ENCODE measurements at places on chromosomes 1 and 21.

DNA sequence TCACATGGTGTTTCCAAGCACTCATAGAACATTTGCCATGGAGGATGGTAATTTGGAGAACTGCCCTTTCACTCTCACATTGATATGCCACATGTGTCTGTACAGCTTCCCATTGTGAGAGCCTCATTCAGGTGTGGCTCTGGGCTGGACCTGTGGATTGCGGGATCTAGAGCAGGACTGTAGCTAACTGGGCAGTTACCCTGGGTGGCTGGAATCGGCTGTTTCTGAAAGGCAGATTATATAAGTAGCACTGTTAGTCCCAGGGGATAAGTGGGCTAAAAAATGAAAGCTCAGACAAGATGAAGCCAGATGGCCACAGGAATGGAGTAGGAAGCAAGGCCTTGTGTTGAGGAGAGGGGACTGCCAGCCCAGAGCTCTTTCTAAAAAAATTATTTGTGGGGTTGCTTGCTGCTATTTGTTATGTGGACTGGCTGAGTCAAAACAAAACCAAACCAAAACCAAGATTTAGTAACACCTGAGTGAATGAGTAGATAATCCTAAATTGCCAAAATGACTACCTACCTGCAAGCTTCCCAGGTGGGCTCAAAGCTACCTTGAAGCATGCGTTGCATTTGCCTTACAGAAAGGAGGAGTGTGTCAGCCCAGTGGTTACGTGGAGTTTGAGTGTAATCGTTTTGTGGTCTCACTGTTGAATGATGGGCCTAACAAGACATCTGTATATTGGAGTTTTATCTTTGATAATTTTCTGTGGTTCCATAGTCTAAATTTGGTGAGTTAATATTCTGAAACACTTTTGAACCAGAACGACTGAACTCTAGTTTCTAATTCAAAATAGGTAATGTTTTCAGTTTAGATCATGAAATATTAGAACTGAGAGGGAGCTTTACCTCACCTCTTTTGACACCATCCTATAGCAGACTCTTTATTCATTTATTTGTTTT lies 58.0 kb downstream of the SDCCAG8 start:
- DNase-seq: no peak

- DNase-seq: no peak
Measured at GRCh38 chr1:27589841-27590426, 14.0 kb downstream of the AHDC1 start.

DNA sequence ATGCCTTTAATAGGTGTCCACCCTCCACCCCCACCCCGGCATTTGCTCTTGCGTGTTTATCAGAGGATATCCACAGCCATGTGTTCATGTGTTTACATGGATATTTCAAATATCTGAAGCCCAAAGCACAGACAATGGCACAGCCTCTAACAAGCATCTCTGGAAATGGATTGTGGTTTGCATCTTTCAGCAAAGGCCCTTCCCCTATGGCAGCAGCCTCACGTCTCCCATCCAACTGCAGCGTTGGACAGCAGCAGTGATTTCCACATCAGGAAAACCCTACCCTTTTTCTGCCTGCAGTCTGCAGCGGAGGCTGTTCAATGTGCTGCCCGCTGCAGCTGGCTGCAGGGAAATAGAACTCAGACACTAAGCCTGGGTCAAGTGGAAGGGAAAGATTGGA lies 1.6 kb downstream of the RASSF5 start:
- DNase-seq: no peak

DNA sequence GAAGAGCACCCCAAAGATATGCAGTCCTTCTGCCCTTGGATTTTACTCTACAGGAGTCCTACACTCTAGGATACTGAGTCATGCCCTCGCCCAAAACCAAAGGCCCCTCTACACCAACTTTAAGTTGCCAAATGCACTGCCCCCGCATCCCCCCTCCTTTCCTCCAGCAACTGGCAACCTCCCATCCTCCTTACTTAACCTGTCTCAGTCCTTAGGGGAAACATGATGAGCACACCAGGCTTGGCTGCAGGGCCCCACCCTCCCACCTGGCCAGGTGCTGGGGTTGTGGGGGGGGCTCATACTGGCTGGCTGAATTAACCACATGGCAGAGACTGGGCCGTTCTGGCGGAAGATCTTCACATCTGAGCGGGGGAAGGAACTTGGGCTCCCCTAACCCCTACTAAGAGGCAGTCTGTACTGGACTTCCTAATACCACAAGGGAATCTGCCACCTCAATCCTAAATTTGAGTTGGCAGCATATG lies 1.2 kb downstream of the HDGF start:
- no peak for DNase-seq

- no peak for DNase-seq
Measured at GRCh38 chr1:224493269-224493668, 58.7 kb upstream of the WDR26 start.

DNA sequence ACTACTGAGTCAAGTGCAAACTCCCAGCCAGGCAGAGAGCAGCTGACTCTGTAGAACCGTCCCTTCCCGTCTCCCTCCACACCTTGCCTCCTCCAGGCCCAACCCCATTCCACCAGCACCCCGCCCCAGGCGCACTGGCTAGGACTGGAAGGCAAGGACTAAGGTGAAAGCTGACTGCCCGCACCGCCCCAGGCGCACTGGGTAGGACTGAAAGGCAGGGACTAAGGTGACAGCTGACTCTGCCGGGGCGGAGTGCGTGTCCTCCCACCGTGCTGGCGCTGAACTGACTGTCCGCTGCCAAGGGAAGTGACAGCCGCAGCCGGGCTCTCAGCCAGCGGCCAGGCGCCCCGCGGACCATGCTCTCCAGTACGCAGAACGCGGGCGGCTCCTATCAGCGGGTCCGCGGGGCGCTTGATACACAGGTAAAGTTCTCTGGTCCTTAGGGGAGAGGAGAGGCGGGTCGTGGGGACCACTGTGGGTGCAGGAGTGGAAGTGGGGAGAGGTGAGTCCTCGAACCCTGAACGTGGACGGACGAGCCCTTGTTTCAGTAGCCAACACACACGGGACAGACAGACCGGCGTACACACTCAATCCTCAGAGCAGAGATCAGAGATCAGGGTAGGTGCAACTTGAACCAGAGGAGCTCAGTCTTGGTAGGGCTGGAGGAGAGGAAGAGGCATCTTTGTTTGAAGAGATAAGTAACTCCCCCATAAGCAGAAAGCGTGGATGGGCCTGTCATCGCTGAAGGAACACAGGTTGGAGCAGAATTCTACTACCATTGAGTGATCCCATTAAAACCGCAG lies 58.0 kb downstream of the RBM11 start:
- DNase-seq: no peak

DNA sequence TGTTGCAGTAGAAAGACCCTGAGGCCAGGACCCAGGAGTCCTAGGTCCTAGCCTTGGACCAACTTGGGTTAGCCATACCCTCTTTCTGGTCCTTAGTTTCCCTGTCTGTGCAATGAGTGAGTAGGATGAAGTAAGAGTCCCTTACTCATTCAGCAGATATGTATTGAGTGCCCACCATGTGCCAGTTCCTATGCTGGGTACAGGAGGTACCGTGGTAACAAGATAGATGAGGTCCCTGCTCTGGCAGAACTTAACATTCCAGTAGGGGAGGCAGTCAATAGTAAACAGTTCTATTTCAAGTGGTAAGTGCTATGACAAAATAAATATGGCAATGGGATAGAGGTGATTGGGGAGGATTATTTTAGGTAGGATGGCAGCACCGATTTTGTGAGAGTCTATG lies 18.3 kb upstream of the PARS2 start:
- DNase-seq: no peak

- DNase-seq: no peak
Measured at GRCh38 chr1:192108161-192108560, 50.1 kb upstream of the RGS18 start.

- no peak for DNase-seq
Measured at GRCh38 chr21:33458861-33459260, 20.9 kb downstream of the TMEM50B start.

DNA sequence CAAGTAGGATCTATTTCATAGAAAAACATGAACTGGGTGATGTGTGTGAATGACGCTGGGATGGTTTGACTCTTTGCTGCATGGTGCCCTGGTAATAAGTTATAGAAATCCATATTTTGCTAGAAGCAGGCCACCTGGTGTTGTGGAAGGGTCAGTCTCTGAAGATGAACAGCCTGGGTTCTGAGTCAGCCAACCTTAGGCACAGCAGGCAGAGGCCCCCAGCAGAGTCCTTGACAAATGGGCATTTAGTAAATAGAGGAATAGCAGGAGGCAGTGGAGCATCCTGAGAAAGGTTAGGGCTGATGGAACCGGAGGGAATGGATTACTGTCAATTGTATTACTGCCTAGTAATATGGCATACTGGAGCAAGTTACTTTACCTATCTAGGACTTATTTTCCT lies 20.9 kb downstream of the FGGY start:
- no peak for DNase-seq

GRCh38 chr1:115832651-115833050 lies 8.3 kb downstream of the NHLH2 start:
- DNase-seq: no peak

GRCh38 chr1:195717651-195718050 lies 890.6 kb downstream of the KCNT2 start:
- DNase-seq: no peak

DNA sequence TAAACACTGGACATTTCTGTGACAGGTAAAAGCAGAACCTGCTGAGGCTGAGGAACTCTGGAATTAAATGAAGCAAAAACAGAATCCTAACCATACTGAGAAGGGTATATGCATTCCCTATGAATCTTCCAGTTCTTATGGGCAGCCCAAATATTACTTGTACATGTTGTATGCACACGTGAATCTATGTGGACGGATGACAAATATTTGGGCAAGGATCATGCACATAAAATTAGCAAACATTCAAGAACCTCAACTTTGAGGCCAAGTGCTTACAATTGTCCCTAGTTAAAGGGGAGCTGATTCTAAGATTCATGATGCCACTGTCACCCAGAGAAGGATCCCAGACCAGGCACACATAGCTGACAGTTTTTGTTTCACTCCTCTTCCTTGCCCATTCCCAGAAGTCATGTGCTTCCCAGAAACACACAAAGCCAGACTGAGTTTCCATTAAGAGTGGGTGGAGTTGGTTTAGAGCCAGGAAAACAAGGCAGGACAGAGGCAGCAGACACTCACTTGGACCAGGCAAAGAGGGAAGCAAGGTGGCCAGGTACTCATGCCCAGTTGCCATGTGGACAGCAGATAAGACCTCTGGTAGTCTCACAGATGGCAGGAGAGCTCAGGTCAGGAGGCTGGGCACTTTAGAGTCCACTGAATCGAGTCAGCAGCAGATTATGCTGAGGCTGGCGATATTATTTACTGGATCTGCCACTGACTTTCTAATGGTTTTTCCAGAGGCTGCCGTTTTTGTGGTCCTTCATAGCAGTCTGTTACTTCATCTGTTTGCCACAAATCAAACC lies 25.6 kb downstream of the AK2 start:
- no peak for DNase-seq
